Activated T-cell treated with anti-CD3 and anti-CD28 coated beads for 4 hours (primary cell): ENCODE measurements at places on chromosomes 2 and 18.

- DNase-seq, result no peak
These were observed 278.3 kb downstream of the RBM43 start for GRCh38 chr2:150983314-150983897.

DNA sequence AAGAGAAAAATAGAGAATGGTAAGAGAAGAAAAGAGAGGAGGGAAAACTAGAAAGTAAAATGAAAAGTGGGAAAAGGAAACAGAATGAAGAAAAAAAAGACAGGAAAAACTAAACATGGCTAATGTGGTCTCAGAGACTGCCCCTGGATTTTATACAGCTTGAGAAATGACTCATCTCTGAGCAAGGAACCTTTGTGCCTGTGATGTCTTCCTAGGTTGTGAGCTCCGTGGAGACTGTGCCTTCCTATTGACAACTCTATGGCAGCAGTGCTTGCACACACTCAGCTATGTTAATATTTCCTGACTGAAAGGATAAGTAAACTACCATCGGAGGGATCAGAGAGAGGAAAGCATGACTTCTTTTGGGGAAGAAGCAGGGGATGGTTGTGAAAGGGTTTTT lies 203.8 kb downstream of the RDH14 start:
- DNase-seq, result no peak

GRCh38 chr2:151085181-151085611 lies 176.5 kb downstream of the RBM43 start:
- DNase-seq, result no peak

DNA sequence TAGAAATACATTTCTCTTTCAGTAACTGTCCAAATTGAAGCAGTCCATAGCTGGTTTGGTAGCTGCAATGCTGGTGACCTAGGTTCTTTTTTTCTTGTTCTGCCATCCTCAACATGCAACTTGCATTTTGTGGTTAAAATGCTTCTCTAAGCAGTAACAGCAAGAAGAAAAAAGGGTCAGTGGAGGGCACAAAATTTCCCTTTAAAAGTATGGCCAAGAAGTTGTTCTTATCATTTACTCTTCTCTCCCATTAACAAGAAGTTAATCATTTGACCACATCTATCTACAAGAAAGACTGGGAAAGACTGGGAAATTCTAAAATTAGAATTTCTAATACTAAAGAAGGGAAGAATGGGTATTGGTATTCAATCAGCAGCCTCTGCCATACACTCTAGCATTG lies 569.9 kb downstream of the CPS1 start:
- DNase-seq, result no peak

DNA sequence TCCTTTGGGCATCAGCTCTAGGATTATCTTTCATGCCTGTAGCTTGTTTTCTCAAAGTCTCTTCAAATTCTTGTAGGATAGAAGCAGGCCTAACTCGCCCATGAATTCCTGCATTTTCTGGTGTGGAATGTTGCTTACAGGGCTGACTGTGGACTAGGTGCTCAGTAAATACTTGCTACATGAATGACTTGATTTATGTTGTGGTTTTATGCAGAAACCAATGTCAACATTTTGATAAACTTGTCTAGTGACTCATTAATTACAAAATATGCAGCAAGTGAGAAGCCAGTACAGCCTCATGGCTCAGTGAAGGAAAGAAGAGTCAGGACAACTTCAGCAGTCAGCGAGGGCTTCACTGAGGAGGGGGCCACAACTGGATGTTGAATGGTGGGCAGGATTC lies 110.6 kb upstream of the SIX2 start:
- DNase-seq, result no peak

DNA sequence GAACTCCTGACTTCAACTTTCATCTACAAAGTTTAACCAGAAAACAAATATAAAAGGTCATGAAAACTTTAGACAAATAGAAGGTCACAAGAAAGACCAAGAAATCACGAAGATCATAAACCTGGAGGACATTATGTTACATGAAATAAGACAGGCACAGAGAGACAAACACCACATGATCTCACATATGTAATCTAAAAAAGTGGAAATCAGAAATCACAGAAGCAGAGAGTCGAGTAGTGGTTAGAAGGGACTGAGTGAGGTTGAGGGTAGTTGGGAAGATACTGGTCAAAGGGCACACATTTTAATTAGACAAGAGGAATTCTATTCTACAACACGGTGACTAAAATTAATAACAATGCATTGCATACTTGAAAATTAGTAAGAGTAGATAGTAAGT lies 1.4 kb downstream of the GCFC2 start:
- no peak for DNase-seq

DNA sequence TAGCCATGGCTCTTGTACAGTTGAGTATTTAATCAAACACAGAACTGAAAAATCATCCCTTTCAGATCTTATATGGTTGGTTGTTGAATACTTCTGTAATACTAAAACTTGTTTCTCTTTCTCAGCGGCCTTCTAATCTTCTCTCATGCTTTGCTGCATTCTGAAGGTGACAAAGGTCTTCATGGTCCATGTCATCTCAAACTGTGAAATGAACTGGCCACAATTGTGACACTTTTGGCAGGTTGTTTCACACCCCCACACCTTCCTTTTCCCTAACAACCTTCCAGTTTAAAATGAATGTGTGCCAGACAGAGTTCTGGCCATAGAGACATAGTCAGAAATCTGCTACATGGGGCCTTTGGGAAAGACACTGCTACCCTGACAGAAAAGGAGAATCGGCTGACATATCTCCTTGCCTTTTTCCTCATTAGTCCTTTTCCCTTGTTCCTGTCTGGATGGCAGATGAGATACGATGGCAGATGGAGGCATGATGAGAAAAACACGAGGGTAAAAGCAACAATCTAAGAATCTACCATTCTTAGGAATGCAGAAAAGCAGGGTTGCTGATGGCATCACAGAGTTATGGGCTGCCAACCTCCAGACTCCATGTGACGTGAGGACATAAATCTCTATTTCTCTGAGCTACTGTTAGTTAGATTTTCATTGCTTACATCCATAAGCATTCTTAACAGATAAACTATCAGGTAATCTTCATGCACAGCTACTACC lies 106.5 kb downstream of the PIGN start:
- DNase-seq, result no peak

DNA sequence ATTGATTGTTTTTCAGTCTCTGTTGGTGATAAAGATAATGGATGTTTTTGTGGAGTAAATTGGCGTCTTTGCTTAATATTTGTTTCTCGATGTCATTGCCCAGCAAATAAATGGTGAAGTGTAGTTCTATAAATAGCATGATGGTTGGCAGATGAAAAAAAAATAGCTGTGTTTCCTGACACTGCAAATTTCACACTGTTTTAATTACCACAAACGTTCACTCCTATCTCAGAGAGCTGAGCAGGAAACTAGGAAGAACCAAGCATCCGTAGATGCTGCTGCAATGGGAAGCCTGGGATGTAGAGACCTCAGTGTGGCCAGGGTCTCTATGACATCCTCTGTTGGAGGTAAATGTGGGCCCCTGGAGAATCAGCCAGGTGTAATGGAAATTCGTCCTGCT lies 183.2 kb downstream of the CYRIA start:
- no peak for DNase-seq

- no peak for DNase-seq
These were observed 8.5 kb upstream of the TWIST2 start for GRCh38 chr2:238839428-238839827.

GRCh38 chr2:27703638-27704341 lies 40.1 kb downstream of the SLC4A1AP start:
- peak; percentile 87 for DNase-seq

- no peak for DNase-seq
These were observed 285.1 kb downstream of the TMX3 start for GRCh38 chr18:68429841-68430240.

DNA sequence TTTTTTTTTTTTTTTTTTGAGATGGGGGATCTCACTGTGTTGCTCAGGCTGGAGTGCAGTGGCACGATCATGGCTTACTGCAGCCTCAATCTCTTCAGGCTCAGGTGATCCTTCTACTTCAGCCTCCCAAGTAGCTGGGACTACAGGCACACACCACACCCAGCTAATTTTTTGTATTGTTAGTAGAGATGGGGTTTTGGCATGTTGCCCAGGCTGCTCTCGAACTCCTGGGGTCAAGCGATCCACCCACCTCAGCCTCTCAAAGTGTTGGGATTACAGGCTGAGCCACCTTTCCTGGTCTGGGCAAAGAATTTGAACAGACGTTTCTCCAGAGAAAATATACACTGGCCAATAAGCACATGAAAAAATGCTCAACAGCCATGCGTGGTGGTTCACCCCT lies 2.9 kb upstream of the SNRNP200 start:
- DNase-seq, result no peak

GRCh38 chr2:28393114-28393836 lies 617 bp downstream of the FOSL2 start:
- DNase-seq, result peak; percentile 38

- DNase-seq, result no peak
These were observed 39.1 kb downstream of the TMEFF2 start for GRCh38 chr2:192155511-192156118.

DNA sequence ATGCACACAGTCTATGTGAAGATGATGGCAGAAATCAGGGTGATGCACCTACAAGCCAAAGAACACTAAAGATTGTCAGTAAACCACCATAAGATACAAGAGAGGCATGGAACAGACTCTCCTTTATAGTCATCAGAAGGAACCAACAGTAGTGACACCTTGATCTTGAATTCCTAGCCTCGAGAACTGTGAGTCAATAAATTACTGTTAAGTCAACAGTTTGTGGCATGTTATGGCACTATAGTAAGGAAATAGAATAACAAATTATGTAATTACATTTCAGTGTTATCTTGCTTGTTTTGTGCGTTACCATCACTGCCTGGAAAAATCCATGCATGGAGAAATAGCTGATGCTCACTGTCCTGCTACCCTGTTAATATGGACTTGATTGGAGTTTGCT lies 110.2 kb upstream of the LRP1B start:
- no peak for DNase-seq

DNA sequence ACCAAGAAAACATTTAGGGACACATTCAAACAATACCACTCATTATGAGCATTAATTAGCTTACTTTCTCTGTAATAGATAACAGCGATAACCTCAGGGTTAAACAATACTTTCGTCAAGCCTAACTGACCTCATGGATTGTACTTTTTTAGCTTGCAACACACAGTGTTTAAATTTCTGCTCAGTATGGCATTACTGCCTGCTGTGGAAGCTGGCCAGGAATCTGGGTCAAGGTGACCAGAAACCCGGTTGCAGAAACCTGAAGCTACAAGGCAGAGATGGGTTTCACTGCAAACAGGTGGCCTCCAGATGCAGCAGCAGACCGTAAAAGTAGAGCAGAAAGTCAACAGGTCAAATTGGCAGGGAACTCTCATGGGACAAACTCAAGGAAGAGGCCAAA lies 123.8 kb upstream of the FHL2 start:
- no peak for DNase-seq
